Naive thymus-derived CD8-positive, alpha-beta T cell (primary cell): ENCODE measurements at places on chromosomes 2 and 18.

- no peak overlapping the region for H3K4me3 ChIP-seq
- peaks cover 2% of the 10 kb centered on the region for H3K36me3 ChIP-seq
- H3K4me1 ChIP-seq = peaks cover 2% of the 10 kb centered on the region
- H3K27ac ChIP-seq = no peak overlapping the region
- no peak for DNase-seq
Observed at GRCh38 chr2:207516206-207516605, 13.6 kb upstream of the CREB1 start.

DNA sequence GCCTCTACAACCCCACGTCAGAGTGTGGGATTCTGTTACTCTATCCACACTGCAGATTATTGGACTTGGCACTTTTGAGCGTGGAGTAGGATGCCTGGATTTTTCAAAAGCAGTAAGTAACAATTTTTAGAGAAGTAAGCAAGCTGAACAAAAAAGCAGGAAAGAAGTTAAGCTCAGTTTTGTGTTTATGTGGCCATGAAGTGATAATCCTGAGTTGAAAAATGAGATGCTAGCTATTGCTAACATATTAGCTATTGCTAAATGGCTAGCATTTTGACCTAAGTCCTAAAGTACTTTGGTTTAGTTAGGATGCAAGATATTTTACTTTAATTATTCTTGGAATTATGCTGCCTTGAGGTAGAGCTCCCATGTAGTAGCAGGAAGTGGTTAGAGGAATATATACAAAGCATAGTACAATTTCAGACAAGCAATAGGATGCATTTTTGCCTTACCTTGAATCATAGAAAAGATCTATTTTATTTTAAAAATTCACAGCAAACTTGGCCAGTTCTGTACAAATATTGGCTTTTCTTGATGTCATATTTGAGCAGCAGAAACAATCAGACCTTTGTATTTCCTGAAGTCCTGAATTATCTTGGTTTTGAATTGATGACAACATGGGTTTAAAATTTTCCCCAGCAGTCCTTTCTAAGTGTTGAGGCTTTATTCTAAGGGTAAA, 74.6 kb downstream of the COX7A2L start:
- no peak overlapping the region for H3K4me3 ChIP-seq
- H3K27ac ChIP-seq = peak overlapping the region; percentile 71
- peaks cover 6% of the 10 kb centered on the region for H3K36me3 ChIP-seq
- peaks cover 20% of the 10 kb centered on the region for H3K4me1 ChIP-seq
- no peak for DNase-seq
- no peaks in the 10 kb centered on the region for H3K27me3 ChIP-seq

DNA sequence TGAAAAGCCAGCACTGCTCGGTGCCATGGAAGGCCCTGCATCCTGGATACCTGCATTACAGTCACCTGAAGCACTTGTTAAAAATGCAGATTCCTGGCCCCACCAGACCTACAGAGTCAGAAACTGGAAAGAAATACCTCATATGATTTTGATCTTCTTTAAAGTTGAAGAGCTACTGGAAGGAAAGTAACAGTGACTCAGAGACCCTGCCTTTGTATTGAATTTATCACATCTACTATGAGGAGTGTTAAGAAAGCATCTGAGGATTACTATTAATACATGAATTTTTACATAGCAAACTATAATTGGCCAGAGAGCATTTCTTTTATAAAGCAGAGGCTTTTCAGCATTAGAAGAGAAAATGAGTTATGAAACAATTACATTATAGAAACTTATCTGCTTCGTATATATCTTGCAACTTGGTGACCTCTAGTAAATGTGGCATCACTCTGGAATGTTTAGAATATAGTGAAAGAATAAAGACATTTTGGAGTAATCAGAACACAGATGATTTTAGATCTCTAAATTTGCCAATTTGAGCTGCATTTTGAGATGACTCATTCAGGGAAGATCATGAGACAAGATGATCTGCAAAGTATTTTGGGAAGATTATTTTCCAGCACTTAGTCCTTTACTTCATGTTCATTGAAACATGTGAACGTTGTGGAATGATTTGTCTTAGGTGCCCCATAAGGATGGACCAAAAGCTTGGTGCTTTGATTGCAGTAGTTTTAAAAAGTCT, 12.2 kb downstream of the PTPRM start:
- H3K27ac ChIP-seq = no peak overlapping the region
- no peak for DNase-seq
- H3K4me3 ChIP-seq = no peak overlapping the region
- no peaks in the 10 kb centered on the region for H3K4me1 ChIP-seq

- H3K27me3 ChIP-seq = no peaks in the 10 kb centered on the region
- no peaks in the 10 kb centered on the region for H3K36me3 ChIP-seq
- peak overlapping the region; percentile 26 for H3K27ac ChIP-seq
- no peak overlapping the region for H3K4me3 ChIP-seq
- no peak for DNase-seq
Observed at GRCh38 chr18:76980663-76981395, 151.8 kb downstream of the MBP start.

DNA sequence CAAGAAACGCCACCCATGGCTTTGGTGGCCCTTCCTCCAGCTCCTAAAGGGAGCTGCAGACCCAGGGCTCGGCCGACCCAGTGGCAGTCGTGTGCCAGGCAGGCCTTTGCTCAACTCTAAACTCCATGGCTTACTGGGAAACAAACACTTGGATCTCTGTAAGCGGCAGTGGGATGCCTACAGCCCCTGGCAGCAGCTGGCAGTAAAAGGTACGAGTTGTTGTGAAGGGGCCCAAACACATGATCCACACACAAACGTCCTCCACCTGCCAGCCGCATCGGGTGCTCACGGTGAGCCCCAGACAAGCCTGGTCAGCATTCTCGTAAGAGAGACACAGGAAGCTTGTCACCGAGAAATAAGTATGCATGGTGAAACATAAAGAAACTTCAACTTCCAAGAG, 214.9 kb downstream of the MGAT5 start:
- no peaks in the 10 kb centered on the region for H3K4me1 ChIP-seq
- H3K4me3 ChIP-seq = no peak overlapping the region
- peaks cover 20% of the 10 kb centered on the region for H3K36me3 ChIP-seq
- no peak for DNase-seq
- H3K27me3 ChIP-seq = no peaks in the 10 kb centered on the region
- no peak overlapping the region for H3K27ac ChIP-seq

DNA sequence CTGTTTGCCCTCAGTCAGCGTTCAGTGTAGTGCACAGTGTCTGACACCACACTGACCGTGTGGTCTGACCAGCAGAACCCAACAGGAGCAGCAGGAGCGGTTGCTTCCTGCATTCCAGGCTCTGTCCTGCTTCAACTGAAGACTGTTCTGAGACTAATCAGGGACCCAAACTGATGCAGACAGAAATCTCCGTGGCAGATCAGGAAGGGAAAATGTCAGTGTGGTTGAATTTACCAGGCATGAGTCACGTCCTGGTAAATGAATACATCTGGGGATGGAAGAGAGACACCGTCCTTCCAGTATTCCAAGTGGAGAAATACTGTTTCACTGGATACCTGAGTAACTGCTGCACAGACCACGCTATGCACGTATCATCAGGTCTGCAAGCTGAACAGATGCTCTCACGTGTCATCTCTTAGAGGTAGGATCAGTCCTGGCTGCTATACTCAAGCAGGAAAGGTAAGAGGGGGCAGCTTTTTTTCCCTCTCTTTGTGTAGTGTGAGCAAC, 223.6 kb upstream of the EPAS1 start:
- peaks cover 6% of the 10 kb centered on the region for H3K36me3 ChIP-seq
- no peak overlapping the region for H3K4me3 ChIP-seq
- no peak for DNase-seq
- peaks cover 3% of the 10 kb centered on the region for H3K4me1 ChIP-seq

DNA sequence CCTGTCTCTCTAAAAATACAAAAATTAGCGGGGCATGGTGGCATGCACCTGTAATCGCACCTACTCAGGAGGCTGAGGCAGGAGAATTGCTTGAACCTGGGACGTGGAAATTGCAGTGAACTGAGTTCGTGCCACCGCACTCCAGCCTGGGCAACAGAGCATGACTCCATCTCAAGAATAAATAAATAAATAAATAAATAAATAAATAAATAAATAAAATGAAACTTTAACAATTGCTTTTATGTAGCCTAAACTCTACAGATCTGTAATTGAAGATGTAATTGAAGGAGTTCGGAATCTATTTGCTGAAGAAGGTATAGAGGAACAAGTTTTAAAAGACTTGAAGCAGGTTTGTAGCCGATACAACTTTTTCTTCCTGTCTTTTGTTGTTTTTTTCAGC, 2.9 kb downstream of the GTF2A1L start:
- no peaks in the 10 kb centered on the region for H3K4me1 ChIP-seq
- no peak overlapping the region for H3K4me3 ChIP-seq
- no peaks in the 10 kb centered on the region for H3K36me3 ChIP-seq
- no peak overlapping the region for H3K27ac ChIP-seq

GRCh38 chr2:68643011-68643873, at the start of gene PROKR1:
Gene PROKR1, plus strand, starts transcription at chr2:68643579. Its CDS starts 2,243 bp downstream, at chr2:68645822.
- DNase-seq = no peak
- no peaks in the 10 kb centered on the region for H3K4me1 ChIP-seq
- peak within 1 kb of the TSS; percentile 50 for H3K4me3 ChIP-seq

- H3K27ac ChIP-seq = no peak overlapping the region
- no peaks in the 10 kb centered on the region for H3K27me3 ChIP-seq
- peaks cover 82% of the 10 kb centered on the region for H3K4me1 ChIP-seq
- no peaks in the 10 kb centered on the region for H3K36me3 ChIP-seq
- DNase-seq = no peak
Observed at GRCh38 chr2:108616751-108617161, 82.5 kb downstream of the LIMS1 start.
